ENCODE measurements at places on chromosomes 3 and 15.

GRCh38 chr3:165748094-165748493 is 89.1 kb downstream of the BCHE start:
- DNase-seq, result no peak

- DNase-seq, result no peak
These were observed 185.2 kb upstream of the TSC22D2 start for GRCh38 chr3:150222691-150223489.

DNA sequence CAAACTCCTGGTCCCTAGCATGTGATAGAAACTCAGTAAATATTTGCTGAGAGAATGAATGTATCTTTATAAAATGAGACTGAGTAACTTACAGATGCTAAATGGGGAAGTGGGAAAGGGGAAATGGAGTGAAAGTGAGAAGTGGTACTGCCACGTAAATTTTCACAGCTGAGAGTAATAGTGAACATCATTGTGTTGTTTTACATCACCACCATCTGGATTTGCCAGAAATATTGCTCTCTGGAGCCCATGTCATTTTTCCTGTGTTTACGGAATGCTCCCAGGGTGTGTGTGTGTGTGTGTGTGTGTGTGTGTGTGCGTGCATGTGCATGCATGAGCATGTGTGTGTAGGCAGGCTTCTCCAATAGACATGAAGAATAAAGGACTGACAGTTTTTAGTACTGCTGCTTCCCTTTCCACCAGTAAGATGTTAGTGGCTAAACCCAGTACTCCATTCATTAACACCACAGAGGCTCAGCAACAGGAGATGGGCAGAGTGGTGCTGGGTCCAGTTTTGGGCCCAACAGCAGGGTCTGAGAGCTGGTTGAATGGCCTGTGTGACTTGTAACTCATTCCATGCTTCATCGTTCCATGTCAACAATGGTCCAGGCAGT is 57.3 kb downstream of the DIPK2A start:
- DNase-seq, result no peak

DNA sequence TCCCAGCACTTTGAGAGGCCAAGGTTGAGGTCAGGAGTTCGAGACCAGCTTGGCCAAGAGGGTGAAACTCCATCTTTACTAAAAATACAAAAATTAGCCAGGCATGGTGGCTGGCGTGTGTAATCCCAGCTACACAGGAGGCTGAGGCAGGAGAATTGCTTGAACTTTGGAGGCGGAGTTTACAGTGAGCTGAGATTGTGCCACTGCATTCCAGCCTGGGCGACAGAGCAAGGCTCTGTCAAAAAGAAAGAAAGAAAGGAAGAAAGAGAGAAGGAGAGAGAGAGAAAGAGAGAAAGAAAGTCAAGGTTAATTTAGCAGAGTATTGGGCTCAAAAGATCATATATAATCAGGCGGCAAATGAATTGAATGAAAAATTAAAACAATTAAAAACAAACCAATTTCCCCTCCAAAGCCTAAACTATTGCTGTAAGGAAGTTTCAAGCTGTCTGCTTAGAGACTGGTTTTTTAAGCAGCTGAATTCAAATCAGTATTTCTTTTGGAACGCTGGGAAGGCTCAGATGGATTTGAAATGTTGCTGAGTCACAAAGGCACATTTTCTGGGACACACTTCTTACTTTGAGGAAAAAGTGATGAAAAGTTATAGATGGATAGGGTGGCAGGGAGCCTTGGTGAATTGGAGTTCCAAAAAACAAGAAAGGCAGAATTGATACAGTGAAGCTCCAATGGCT is 81.3 kb upstream of the BHLHE40 start:
- DNase-seq, result no peak

GRCh38 chr3:124763644-124764358 is 33.5 kb downstream of the UMPS start:
- DNase-seq, result no peak

GRCh38 chr3:175186511-175186910 is 327.4 kb downstream of the NAALADL2 start:
- no peak for DNase-seq

DNA sequence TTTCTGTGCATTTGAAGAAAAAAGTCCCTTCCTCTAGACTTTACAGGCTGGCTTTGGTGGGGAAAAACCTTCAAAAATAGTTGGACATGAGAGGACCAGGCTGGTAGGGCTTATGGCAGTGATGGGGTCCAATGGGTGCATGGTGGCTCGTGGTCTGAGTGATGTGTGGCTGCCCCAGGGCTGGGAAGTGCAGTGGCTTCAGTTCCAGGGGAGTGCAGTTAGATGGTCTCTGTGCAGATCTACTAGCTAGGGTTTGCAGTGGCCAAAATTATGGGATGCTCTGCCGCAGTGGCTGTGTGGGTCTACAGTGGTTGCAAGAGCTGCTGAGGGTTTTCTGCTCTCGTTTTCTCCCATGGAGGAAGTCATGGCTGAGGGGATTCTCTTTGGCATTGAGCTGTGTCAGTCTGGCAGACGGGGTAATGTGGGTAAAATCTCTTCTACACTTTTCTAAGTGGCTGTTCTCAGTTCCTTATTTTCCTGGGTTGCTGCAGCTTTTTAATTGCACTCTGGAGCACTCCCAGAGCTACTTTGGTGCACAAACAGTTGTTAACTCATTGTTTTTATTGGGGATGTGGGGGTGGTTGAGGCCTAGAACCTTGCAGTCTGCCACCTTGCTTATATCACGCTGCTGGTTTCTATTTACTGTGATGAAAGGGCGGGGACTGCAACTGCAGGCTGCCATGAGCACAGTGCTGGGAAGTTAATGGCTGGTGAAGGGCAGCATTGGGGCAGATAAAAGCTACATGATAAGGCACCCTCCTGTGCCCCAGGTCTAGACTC is 1324.6 kb downstream of the NSUN3 start:
- DNase-seq, result no peak

- DNase-seq, result no peak
These were observed 19.9 kb downstream of the BBX start for GRCh38 chr3:107542665-107543064.

DNA sequence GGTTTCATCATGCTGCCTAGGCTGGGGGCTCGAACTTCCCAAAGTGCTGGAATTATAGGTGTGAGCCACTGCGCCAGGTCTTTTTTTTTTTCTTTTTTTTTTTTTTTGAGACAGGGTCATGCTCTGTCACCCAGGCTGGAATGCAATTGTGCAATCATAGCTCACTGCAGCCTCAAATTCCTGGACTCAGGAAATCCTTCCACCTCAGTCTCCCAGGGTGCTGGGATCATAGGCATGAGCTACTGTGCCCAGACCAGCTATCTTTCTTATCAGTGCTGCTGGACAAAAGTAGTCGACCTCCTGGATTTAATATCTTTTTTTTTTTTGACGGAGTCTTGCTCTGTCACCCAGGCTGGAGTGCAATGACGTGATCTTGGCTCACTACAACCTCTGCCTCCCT is 60.8 kb downstream of the TFDP2 start:
- no peak for DNase-seq

GRCh38 chr3:8324747-8325146 is 176.9 kb upstream of the LMCD1 start:
- DNase-seq, result no peak

DNA sequence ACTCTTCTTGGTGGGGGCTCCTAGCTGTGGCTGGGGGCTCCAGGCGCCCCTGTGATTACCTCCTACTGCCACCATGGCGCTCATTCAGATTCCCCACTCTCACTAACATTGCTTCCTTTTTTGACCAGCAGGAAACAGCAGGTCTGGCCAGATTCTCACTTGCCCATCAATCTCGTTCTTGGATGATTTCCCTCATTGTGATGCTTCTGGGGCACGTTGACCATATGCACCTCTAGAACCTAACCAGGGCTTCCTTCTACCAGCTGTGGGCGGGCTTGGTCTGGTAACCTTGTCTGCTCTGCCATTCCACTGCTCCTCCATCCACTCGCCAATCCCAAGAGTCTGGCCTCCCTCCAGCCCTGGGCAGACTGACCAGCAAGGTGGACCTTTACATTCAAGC is 35.9 kb upstream of the PTPN23 start:
- no peak for DNase-seq

DNA sequence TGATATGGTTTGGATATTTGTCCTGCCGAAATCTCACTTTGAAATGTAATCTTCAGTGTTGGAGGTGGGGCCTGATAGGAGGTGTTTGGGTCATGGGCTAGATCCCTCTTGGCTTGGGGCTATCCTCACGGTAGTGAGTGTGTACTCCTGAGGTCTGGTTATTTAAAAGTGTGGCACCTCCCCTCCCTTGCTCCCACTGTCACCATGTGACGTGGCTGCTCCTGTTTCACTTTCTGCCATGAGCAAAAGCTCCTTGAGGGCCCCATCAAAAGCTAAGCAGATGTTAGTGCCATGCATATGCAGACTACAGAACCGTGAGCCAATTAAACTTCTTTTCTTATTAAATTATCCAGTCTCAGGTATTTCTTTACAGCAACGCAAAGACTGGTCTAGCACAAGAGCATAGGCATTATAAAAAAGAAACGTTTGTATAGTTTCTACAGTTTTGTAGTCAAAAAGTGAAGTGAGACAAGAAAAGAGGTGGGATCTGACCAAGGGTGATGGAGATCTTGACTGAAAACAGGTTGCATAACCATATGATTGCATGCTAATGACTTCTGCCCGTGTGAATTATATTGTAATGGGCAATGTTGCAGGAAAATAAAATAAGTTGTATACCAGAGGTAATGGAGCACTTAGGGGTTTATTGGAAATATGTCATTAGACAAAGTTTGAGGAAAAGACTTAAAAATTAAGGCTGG is 28.5 kb upstream of the CLASP2 start:
- no peak for DNase-seq

GRCh38 chr3:174767853-174768382 is 91.2 kb upstream of the NAALADL2 start:
- DNase-seq, result no peak

- no peak for DNase-seq
These were observed 85.8 kb upstream of the RBMS3 start for GRCh38 chr3:29195056-29195455.

DNA sequence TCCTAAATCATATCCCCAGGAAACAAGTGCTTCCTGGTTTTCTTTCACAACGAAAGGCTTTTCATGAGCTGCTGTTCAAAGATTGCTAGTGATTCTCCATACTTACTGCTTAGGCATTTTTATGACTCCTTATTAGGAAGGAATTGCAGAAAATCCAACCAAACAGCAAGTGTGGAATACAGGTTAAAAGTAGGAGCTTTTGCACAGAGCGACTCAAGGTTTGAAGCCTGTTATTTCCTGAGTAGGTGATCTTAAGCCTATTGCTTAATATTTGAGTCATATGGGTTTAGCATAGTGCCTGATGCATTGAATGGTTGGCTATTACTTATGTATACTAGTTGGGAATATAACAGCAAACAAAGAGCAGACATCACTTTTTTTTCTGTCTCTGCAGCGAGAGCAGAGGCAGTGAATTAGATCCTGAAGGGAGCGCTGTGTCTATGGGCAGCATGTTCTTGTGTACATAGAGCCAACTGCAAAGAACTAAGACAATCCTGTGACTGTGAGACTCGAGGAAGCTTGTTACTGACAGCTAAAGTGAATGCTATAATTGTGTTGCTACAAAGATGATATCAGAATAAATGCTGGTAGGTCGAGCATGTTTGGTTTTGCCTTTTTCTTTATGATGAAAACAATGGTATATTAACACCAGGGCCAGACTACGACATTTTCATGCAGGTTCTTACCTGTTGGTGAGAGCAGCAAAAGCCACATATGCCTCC is 6.3 kb downstream of the TM4SF1 start:
- no peak for DNase-seq

DNA sequence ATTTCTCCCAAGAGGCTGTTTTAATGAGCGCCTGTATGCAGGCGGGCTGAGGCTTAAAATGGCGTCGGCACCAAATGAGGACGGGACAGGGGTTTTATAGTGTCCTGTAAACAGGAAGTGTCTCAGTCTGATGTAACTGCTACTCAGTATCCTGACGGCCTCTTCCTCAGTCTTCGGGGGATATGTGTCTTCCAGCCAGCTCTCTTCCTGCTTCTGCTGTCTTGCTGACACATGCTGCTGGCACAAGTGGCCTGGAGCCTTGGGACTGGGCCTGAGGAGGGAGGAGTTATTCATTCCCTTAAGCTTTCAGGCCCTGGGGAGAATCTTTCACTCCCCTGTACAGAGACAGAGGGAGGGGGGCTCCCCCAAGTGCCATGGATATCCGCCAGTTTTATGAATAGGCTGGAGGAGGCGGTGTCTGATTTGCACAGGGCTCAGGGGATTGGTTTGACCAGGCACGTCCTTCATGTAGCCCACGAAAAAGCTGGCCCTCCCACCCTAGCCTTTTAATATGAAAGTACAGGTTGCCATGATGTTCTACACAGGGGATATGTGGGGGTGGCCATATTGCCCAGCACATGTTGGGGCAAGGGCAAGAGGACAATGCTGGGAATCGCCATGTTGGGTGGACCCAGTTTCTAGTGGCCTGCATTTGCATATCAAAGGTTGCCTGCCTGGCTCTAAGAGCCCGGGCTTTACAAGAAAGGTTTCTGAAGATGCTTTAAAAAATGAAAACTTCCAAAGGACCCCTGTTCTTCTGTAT is 19.9 kb downstream of the NDUFB4 start:
- DNase-seq, result no peak

GRCh38 chr3:169389211-169389924 is 274.1 kb downstream of the MECOM start:
- no peak for DNase-seq
